ENCODE measurements at places on chromosomes 6 and 20.

- DNase-seq, result no peak
Observed at GRCh38 chr6:1615151-1615852, 5.6 kb downstream of the FOXC1 start.

DNA sequence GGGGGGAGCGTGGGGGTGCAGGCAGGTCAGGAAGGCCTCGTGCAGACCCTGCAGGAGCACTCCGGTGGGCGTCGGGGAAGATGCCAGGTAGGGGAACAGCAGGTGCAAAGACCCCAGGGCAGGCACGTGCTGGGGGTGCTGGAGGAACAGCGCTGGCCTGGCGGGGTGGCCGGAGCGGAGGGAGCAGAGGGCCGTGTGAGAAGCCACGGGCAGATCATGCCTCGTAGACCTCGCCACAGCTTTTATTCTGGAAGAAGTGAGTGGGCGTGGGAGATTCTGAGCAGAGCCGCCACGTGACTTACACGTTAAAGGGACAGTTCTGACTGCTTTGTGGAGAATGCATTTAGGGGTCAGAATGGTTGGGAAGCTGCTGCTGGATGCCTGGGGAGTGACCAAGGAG is 9.3 kb downstream of the NTSR1 start:
- DNase-seq, result no peak

DNA sequence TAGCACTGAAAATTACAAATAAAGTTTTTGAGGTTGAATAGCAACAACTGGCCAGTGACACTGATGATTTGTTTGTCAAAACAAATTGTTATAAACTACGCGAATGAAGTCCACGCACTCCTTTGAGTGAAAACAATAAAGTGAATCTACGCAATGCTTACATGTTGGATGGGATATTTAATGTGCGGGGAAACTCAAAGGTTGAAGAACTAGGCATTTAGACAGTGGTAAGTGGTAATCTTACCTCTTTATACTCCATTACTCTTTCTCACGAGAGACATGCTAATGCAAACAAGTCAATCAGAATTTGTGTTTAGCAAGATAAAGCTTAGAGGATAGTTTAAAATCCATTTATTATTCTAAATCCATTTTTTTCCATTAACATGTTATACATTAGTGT is 606.4 kb downstream of the KHDRBS2 start:
- no peak for DNase-seq

DNA sequence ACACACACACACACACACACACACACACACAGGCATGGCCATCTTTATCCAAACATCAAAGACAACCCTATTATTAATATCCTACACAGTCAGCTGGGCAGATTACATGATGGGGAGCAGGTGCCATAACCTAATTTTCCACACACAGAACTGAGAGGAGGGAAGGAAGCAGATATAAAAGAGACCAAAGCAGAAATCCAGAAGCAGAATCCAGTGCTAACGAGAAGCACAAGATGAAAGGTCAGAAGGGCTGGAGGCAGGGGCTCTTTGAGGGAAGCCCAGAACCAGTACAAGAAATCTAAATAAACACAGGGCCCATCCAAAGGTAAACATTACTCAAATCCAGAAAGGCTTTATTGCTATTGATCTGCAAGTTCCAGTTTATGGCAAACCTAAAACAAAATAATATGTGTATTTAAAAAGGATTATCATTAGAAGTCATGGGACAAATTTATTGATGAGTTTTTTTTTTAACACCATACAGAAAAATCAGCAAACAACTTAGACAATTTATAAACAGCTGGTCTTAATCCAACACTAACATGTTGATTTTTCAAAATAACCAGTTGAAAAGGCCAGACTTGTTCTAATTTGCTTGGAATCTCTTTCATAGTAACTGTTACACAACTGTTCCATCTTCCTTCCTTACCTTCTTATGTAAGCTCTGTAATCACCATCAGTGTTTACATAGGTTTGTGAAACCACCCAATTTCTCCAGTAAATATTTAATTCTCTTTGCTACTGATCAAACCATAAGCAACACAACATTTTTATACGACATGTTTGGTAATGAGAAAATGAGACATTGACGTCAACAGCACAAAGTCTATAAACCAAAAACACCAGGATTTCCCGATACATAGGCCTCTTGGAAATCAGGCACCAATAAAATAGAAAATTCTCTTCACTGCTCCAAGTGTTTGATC is 34.2 kb downstream of the SLC23A2 start:
- DNase-seq, result no peak

Measured in GM10248 (cell line).